ENCODE measurements at places on chromosomes 5 and 9.

GRCh38 chr9:3810231-3810630, 284.4 kb upstream of the RFX3 start:
- DNase-seq = no peak

GRCh38 chr5:136506131-136506530, 140.8 kb upstream of the TRPC7 start:
- DNase-seq = no peak

DNA sequence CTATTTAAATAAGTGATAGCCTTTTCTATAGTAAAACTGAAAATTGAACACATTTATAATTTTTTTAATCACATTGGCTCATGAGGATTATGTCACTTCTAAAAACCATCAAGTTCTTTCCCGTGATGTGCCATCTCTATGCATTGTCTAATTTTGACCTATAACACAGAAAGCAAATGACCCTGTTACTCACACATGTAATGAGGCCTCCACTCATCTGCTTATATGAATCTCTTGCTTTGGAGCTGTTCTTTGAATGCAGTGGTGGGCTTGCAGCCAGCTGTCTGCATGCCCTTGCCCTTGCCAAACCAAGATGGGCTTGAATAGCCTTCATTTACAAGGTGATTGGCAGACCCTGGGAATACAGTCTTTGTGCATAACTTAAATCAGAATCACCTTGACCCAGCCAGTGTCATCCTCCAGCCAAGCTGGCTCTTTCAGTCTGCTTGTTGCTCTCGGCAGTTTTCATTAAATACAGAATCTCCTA, 163.2 kb downstream of the TRIO start:
- no peak for DNase-seq

- no peak for DNase-seq
Observed at GRCh38 chr9:5633243-5633642, 4.3 kb downstream of the RIC1 start.

DNA sequence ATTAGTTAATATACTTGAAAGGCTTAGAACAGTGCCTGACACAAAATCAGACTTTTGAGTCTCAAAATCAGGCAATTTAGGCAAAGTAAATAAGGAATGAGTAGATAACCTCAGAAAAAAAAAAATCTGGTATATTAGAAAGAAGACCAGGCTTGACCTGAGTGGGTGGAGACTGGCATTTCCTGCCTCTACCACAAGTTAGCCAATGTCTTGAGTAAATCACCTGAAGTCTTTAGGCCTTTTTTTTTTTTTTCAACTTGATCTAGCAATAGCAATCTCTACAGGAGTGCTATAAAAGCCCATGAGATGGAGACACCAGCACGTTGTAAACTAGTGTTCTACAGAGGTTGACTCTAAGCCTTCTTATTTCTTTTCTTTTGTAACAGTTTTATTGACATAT, 104.2 kb upstream of the RASEF start:
- DNase-seq = no peak

- peak; percentile 7 for DNase-seq
Observed at GRCh38 chr5:180960209-180960608, 28.4 kb upstream of the BTNL3 start.

DNA sequence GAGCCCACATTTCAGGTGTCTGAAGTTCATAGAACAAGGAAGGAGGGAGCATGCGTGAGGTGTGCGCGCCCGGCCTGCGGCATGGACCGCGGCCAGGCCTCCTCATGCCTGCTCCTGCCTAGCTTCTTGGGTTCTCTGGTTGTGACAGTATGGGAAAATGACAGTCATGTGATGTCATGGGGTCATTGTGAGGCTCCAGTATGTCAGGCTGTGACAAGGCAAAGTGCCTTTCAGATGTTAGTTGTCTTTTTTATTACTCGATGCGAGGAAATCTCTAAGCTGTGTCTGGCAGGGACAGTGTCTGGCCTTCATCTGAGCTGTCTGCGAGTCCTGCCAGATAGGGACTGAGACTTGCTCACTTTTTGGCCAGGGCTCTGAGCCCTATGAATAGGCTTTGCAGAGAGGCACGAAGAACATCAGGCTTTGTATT, 13.3 kb downstream of the UCK1 start:
- no peak for DNase-seq

GRCh38 chr5:82820961-82821845, 256.0 kb downstream of the TMEM167A start:
- DNase-seq = no peak

DNA sequence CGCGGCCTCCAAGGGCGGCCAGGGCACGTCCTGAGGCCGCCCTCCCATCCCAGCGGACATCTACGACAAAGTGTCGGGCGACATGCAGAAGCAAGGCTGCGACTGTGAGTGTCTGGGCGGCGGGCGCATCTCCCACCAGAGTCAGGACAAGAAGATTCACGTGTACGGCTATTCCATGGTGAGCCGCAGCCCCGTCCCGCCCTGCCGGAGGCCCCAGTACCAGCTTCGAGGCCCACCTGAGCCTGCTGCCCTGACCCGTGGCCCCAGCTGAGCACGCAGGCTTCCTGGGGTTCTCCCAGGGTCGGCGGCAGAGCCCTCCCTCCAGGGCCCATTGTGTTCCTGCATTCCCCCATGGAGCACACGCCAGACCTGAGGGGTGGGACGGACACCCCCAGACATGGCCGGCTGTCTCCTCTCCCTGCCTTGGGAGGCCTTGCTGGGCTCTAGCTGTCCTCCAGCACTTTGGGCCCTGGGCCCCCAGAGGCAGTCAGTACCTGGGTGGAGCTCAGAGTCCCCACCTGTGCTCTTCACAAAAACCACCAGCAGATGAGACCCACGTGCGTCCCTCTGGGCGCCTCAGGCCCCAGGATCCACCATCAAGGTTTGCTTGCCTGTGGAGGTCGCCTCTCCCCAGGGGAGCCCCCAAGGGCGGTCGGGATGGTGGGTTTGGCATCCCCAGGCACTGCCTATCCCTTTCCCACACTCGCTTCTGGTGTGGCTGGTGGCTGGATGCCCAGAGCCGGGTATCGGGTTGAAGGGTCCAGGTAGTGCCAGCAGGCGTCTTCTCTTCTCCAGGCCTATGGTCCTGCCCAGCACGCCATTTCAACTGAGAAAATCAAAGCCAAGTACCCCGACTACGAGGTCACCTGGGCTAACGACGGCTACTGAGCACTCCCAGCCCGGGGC, 1.0 kb downstream of the PHPT1 start:
- DNase-seq = no peak

DNA sequence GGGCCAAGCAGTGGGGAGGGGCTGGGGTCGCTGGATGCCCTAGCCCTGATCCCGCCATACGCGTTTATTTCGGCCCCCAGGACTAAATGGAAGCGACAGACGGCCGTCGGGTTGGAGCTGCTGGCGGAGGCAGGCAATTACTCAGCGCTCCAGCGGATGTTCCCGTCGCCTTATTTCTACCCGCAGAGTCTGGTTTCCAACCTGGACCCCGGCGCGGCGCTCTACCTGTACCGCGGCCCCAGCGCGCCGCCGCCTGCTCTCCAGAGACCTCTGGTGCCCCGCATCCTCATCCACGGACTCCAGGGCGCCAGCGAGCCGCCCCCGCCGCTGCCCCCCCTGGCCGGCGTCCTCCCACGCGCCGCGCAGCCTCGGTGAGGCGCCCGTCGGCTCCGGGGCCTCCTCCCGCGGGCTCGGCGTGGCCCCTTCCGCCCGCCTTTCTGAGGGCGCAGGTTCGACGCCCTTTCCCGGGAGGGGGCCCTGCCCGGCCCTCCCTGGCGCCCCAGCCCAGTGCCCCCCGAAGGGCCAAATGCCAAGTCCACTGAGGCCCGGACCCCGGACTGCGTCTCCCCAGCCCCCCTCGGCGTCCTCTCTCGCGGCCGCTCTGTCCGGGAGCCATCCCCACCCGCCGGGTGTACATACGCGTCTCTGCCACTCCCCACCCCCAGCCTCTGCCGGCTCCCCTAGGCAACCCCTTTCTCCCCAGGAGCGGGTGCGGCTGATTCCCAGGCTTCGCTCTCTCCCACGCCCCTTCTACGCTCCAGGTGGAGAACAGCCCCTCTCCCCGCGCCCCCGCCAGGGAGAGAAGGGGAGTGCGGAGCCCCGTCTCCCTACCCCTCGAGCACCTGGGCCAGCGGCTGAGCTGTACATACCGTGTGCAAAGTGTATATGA, 7.0 kb downstream of the BARHL1 start:
- DNase-seq = no peak

GRCh38 chr9:133769511-133770075, 31.4 kb upstream of the SARDH start:
- DNase-seq = no peak

- no peak for DNase-seq
Observed at GRCh38 chr5:68374796-68375518, 159.4 kb downstream of the PIK3R1 start.

- DNase-seq = no peak
Observed at GRCh38 chr9:101027733-101028345, 688 bp upstream of the PLPPR1 start.

DNA sequence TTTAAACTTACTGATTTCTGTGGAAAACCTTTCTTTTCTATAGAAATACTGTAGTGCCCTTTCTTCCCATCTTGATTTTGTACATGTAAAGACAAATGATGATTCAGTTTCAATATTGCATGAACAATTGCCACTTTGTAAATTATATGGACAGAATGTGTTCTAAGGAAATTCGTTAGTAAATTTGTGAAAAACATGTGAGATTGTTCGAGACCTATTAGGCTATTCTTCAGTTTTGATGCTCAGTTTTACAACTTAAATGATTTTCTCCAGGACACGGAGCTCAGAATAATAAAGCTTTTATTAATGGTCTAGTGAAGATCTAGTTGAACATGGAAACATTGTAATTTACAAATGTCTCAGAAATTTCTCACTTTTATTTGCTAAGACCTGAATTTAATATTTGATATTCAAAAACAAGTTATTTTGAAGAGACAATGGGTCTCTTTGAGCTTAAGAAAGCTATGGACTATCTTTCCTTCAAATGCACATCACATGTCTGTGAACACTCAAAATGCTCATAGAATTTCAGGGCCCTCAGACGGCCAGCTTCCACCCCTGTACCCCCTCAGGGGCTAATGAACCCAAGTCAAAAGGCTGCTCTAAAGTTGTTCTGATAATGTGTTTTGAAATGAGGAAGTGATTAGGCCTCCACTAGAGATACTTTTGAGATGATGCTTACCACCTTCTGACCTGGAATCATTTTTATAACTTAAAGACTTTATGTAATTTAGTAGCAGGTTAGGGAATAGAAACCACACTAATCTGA, 54.1 kb upstream of the FSD1L start:
- DNase-seq = no peak

DNA sequence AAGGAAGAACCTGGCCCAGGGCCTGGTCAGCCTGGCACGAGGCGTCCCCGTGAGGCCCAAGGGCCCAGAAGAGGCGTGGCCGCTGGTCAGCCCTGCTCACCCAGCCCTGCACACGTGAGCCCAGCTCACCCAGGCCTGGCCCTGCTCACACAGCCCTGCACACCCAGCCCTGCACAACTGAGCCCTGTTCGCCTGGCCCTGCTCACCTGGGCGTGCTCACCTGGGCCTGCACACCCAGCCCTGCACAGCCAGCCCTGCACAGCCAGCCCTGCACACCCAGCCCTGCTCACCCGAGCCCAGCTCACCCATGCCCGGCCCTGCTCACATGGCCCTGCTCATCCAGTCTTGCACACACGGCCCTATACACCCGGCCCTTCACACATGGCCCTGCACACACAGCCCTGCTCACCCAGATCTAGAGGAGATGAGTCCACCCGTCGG, 2.1 kb downstream of the ZDHHC11 start:
- DNase-seq = no peak

DNA sequence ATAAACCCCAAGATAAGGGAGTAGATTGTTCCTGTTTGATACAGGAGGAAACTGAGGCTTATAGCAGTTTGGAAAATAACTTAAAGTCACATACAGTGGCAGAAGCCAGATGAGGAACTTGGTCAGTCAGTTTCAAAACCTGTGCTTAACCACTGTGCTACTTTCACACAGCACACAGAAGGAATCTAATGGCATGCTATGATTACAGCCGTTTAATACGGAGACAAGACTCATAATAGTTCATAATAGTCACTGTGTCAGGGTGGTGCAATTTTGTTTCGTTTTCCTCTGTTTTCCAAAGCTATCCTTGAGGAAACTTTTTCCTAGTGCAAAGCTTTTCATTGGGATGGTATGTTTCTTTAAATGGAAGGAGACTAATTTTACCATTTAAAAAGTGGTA, 112.3 kb downstream of the GCNT1 start:
- no peak for DNase-seq

GRCh38 chr5:92641031-92641962, 939.7 kb downstream of the NR2F1-AS1 start:
- no peak for DNase-seq

- DNase-seq = no peak
Observed at GRCh38 chr5:109146591-109146990, 263.2 kb downstream of the PJA2 start.

- no peak for DNase-seq
Observed at GRCh38 chr5:133830281-133830680, 138.1 kb downstream of the C5orf15 start.

DNA sequence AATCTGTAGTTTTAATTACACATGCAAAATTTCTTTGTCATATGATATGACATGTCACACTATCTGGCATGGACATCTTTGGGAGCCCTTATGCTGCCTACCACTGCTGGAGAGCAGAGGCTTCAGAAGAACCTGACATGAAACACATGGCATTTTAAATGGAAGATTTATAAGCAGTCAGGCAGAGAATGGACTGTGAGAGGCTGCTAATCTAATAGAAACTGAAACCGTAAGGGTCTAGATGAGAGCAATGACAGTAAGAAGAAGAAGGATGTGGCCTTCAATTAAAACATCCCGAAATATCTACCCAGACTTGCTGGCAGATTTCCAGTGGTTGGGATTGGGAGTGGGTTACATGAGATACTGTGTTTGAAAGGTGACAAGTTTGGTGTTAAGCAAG, 149.8 kb downstream of the MACIR start:
- no peak for DNase-seq

DNA sequence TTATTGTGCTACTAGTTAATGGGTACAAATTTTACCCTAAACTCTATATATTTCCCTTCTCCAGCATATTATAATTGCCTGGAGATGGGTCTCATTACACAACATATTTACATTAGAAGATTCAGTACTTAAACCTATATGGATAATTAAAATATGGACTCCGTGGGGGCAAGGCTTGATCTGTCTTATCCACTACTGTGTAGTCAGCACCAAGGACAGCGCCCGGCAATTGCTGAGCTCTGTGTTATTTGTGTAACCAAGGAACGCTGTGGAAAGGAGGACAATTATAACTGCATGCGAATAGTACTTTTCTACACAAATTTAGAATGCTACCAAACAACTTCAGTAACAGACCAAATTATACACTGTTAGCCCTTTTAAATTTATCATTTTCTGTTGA, 77.7 kb downstream of the DNAH5 start:
- peak; percentile 31 for DNase-seq

GRCh38 chr5:27217155-27217956, 179.0 kb upstream of the CDH9 start:
- DNase-seq = no peak

Measured in common myeloid progenitor, CD34-positive (primary cell).